ENCODE measurements at places on chromosomes 7 and 10.

DNA sequence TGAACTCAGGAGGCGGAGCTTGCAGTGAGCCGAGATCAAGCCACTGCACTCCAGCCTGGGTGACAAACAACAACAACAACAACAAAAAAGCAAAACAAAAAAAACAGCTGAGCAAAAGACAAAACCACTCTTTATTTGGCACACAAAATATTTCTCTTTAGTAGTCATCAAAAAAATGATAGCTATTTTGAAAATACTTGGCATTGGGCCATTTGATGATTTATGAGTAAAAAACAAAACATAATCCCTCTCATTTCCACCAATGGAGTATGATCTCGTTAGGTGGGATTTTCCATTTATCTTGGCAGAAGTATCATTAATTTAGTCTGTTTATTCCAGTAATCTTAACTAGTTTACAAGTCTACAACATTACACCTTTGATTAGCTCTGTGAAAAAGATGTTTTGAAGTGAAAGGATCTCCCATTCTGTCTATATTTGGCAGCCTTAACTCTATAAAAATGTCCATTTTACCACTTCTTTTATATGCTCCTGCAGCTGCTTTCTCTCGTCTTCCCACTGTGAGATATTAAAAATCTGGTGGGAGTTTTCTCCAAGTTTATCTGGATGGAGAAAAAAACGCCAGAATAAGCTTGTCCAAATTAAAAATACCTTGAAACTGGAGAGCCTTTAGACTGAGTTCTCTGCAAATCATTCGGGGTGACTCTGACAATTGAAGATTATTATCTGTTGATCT is 58.8 kb upstream of the AGMO start:
- no peak for DNase-seq

- no peak for DNase-seq
Observed at GRCh38 chr10:38038107-38038931, 27.8 kb downstream of the ZNF33A start.

DNA sequence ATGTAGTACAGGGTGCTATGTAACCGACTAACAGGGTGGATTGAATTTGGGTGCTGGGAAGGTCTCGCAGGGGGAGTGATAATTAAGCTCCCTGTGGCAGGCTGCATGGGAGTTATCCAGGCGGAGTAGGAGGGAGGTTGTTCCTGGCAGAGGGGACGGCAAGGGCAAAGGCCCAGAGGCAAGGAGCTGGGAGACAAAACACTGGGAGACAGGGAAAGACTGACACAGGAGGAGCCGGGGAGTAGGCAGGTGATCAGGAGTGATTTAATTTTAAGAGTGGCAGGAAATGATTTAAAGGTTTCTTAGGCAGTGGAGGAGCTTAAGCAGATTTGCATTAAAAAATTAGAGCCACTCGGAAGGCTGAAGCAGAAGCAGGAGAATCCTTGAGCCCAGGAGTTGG is 40.7 kb upstream of the LEP start:
- DNase-seq, result no peak

DNA sequence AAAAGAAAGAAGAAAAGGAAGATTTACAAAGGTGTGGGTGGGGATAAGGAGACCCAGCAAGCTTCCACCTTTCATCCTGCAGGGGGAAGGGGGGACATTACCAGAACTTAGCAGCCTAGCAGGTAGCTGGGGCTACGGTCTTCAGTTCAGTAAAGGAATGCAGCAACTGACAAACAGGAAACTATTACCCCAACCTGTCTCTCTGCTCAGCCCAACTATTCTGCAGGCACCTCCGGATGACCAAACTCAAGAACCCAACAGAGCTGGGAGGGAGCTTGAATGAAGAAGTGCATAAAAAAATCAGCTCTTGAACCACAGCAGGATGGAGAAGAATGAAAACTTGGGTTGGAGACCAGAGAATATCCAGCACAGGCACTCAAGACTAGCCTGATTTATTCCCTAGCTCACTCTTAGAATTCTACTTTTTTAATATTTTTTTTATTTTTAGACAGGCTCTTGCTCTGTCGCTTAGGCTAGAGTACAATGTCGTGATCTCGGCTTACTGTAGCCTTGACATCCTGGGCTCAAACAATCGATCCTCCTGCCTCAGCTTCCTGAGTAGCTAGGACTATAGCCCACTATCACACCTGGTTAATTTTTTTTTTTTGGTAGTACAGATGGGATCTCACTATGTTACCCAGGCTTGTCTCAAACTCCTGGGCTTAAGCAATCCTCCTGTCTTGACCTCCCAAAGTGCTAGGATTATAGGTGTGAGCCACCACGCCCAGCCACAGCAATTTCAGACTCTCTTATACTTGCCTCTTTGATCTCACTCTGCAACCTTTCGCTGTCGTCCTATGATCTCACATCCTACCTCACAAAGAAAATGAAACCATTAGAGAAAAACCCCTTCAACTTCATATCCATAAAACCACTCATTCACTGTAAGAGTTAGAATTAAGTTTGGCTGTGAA is 18.5 kb upstream of the C10orf67 start:
- no peak for DNase-seq

DNA sequence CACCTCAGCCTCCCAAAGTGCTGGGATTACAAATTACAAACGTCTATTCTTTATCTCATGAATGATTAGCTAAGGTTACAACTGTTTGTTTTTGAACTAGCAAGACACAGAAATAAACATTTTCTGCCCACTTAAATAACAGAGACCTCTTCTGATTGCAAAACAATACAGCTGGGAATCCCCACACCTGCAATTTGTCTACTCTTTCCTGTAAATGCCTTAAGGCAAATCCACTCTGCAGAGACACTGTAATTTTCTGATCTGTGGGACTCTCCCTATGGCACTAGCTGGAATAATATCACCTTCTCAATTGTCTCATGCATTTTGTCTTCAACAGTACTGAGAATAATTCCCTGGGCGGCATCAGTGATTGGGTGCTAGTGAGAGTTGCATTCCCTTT is 149.3 kb upstream of the FAM3C start:
- DNase-seq, result no peak

DNA sequence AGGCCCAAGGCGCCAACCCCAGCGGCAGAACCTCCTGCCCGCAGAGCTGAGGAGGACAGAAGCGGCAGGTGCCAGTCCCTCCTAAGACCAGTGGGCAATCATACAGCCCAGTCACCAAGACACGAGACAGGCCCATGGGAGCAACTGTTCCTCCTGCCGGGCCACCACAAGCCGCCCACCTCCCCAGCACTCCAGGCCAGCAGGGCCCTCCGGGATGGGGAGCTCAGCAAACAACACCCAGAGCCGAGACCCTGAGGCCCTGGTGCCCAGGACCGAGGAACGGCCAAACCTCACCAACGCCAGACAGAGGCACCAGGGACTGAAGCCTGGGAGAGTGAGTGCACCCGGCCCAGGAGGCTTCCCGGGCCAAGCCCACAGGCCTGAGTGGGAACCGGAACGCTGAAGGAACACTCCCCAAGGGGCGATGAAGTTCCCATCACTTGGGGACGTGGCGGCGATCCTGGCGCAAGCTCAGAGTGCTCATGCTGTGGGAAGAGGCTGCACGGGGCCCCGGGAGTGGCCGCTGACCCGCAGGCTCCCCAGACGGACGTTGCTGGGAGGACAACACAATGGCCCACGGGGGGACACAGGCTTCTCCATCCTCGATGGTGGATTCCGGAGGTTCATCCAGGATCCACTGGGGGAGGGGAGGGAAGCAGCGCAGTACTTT is 35.1 kb downstream of the GPER1 start:
- no peak for DNase-seq

GRCh38 chr7:144747936-144748335 is 87.9 kb downstream of the TPK1 start:
- DNase-seq, result no peak

GRCh38 chr7:33769930-33770329 is 135.4 kb upstream of the BMPER start:
- DNase-seq, result no peak

GRCh38 chr7:151307536-151307935 is 34.1 kb upstream of the NUB1 start:
- DNase-seq, result peak; percentile 51

- DNase-seq, result no peak
Observed at GRCh38 chr10:132439025-132439388, 42.0 kb downstream of the PWWP2B start.

DNA sequence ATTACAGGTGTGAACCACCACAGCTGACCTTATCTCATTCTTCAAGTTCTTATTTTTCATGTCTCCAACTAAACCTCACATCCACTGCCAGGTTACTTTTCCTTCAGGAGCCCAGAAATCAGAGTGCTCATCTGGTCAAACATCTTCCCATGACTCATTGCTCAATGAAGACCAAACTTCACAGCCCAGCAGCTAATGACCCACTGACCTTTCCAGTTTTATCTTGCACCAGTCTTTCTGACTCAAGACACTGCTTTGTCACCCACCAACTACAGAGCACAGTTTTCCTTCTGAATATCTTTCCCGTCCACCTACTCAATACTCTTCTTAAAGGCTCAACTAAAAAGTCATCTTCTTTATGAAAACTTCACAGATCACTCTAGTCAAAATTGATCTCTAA is 245.1 kb downstream of the CHCHD3 start:
- DNase-seq, result no peak

DNA sequence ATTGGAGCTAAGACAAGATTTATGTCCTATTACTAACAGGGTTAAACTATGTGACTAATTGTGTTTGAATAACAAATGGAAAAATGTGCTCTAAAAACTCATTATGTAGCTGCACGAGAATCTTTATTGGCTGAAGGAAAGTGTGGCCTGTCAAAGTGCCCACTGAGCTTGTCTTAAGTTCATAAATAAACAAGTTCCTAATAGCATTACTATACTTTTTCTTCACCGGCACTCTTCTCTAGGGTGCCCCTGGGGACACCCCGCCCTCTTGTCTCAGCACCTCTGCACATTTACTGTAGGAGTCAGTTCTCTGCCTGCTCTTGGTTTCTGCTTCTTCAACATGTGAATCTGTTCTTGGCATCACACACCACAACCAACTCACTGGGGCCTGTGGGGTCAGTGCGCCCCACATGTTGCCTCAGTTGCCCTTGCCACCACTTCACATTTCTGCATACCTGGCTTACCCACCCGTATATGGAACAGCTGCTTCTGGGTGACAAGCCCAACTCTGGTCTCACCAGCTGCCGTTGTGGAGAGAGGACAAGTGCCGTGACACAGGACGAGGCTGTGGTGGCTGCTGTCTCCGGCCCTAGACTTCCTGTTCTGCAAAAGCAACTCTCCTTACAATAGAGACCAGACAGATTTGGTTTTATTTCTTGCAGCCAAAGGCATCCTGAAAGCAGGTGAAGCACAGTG is 96.3 kb upstream of the DDC start:
- no peak for DNase-seq

- no peak for DNase-seq
Observed at GRCh38 chr10:50992972-50993766, 81.1 kb upstream of the PRKG1 start.

GRCh38 chr7:42070068-42070467 is 166.9 kb downstream of the GLI3 start:
- DNase-seq, result no peak

- no peak for DNase-seq
Observed at GRCh38 chr10:93413252-93413689, 68.9 kb downstream of the MYOF start.

- DNase-seq, result no peak
Observed at GRCh38 chr10:6699336-6699735, 119.3 kb upstream of the PRKCQ start.

DNA sequence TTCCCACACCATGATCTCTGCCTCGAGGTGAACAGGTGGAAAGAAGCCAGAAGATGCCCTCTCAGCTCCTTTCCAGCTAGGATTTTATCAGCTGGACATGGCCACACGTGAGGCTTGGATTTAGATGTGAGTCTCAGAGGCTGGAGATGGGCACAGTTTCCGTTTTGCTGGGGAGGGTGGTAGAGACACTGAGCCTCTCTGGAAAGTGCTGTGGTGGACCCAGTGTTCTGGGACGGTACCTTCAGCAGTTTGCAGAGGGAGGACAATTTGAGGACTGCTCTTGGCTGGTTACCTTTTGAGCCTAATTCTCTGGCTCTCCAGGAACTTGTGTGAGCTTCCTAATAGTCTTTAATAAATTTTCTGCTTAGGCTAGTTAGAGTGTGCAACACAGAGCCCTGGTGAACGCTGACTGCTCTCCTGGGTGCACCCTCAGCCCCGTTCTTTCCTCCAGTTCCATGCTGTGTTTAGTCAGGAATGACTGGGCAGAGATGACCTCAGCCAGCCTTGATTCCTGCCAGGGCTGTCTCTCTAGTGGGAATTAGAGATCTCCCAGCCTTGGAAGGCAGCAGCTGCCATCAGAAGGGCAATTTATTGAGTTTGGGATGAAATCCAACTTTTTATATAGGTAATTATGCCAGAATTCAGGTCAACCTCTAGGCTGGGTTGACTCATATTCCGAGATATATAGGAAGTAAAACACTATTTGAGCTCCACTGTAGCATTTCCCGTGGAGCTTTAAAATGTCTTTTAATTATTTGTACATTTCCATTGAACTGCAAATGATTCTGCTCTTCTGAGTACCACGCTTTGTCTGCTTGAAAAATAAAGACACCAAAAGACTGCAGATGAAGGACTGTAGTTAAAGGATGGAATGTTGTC is 103.9 kb downstream of the GATA3 start:
- no peak for DNase-seq

All from osteocyte (in vitro differentiated cells).